Fibroblast of skin of left quadriceps (primary cell): ENCODE measurements at places on chromosomes 16 and 17.

GRCh38 chr17:49990921-49991320 is 4.1 kb downstream of the DLX3 start:
- DNase-seq: no peak

DNA sequence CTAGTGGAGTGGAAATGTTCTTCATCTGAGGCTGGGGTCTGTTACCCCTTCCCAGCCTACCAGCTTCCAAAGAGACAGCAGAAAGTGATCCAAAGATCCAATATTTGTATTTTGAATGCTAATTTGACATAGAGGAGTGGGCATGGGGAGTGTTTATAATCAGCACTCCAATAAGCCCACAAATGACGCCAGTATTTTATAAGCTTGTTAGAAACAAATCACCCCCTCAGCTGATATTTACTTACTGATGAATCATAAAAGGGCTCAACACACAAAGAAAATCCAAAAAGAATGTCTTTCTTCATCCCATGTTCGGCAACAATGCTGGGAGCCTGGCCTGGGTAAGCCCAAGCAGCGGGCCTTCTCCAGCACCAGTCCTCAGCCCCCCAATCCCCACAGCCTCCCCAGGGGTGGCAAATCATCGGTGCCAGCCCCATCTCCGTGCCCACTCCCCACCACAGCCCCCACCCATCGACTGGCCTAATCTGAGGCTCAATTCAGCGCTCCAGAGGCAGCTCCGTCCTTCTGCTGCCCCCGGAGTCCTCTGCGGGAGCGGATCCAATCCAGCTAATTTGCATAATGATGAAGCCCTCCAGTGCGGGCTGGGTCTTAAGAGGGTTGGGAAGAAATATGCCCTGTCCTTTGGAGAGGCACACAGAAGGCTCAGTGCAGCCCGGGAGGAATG is 169.5 kb downstream of the C16orf78 start:
- no peak for DNase-seq

DNA sequence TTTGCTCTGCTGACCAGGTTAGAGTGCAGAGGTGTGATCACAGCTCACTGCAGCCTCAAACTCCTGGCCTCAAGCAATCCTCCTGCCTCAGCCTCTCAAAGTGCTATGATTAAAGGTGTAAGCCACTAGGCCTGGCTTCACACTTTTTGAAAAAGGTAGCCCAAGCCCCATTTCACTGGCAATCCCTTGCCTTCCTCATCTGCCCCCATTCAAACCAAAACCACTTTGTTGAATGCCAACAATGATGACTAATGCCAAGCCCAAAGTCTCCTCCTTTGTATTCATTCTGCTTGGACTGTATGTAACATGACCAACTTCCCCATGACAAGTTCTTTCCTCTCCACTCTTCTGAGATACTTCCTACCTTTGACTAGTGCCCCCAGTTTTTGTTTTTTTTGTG is 33.1 kb downstream of the N4BP1 start:
- DNase-seq: no peak

- DNase-seq: no peak
Measured at GRCh38 chr17:67272312-67273047, 27.5 kb upstream of the HELZ start.

DNA sequence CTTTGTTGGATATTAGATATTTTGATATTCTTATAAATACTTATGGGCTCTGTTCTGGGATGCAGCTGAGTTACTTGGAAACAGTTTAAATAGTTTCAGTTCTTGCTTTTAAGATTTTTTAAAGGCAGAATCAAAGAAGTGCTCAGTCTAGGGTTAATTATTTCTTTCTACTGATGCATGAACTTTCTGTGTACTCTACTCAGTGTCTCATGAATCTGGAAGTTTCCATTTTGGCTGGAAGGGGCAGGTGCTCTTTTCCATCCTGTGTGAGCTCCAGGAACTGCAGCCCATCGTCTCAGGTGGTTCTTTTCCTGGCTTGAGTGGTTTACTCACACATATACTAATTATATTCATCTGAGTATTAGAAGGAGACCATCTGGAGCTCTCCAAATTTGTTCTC is 61.1 kb upstream of the CPHXL start:
- no peak for DNase-seq

GRCh38 chr17:59167571-59168001 is 12.0 kb downstream of the PRR11 start:
- no peak for DNase-seq
